Mesenteric fat pad (tissue), 1 donor: ENCODE measurements at places on chromosomes 4 and X.
A peak's percentile ranks its signal among the peaks of the same experiment; 100 is the strongest.

DNA sequence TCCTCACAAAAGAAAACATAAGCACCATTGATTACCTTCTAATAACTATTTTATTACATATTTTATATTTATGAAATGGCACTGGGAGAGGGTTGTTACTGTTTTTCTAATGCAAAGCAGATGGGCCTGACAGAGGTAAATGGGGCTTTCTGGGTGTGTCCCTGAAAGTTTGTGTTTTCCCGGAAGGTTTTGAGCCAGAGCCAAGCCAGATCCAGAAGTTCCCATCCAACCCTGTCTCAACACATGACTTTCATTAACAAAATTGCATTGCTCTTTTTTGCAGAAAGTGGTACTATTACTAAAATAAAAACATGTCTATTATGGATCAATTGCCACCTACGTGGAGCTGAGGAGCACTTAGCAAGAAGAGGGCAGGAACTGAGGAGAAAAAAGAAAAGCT, 181.3 kb downstream of the RAB28 start:
- DNase-seq = no peak

DNA sequence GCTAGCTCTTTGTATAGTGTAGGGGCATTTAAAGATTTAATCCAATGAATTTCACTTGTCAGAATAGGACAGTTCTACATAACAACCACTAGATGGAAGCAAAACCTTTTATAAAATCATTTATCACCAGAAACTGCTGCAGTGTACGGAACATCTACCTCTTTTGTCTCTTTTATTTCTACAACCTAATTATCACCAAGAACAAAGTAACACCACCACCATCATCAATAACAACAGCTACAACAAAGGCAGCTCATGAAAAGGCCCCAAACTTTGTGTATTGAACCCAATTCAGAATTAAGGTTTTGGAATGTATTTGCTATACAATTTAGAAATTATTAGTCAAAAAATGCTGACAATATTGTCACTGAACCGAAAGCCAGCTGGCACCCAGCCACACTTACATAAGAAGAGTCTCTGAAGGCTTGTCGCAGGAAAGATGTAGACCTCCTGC, 260.9 kb upstream of the RPS6KA3 start:
- DNase-seq = no peak

GRCh38 chr4:87932718-87933141, 42.8 kb upstream of the SPP1 start:
- DNase-seq = no peak

DNA sequence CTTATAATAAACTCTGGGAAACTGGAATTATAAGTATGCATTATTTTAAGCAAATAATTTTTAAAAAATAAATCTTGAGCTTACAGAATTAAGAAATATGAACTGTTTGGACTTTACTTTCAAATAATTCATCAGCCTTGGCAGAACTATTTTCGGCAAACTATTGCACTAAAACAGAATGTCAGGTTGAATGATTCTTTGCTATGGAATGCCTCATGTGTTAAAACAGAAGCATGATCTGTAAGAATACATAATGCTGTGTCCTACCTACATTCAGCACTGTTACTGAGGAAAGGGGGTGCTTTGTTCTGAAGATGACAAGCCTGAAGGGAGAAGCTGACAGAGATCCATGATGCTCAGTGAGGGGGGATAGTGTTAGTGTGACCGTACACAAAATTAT, 55.6 kb upstream of the EXOC1L start:
- no peak for DNase-seq

GRCh38 chrX:1451661-1452515, 821 bp downstream of the ASMTL start:
- peak; percentile 68 for DNase-seq

DNA sequence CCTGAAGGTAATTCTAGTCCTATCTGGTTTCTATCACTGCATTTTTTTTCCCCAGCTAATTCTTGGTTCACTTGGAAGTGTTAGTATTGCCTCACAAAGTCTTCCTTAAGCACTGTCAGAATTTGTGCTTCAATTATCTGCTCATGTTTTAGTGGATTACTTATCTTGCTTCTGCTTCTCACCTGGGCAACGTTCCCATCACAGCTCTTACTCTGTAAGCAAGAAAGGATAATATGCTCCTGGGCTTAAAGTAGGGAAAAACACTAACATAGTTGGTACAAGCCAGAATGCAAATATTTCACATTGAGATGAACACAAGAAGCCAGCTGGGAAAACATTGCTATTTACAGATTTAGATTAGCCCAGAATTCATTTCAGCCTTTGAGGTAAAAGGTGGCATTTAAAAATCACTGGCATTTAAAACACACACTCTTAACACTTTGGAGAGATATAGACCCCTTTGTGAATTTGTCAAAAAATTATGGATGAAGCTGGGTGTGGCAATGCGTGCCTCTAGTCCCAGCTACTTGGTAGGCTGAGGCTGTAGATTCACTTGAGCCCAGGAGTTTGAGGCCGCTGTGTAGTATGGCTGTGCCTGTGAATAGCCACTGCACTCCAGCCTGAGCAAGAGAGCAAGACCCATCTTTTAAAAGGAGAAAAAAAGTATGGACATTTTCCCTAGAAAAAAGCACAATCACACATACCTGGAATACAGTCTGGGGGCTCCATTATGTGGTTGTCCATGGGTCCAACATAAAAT, 6.6 kb upstream of the PTPN13 start:
- DNase-seq = no peak

- DNase-seq = no peak
Measured at GRCh38 chrX:132267392-132267791, 48.1 kb upstream of the RAP2C start.

DNA sequence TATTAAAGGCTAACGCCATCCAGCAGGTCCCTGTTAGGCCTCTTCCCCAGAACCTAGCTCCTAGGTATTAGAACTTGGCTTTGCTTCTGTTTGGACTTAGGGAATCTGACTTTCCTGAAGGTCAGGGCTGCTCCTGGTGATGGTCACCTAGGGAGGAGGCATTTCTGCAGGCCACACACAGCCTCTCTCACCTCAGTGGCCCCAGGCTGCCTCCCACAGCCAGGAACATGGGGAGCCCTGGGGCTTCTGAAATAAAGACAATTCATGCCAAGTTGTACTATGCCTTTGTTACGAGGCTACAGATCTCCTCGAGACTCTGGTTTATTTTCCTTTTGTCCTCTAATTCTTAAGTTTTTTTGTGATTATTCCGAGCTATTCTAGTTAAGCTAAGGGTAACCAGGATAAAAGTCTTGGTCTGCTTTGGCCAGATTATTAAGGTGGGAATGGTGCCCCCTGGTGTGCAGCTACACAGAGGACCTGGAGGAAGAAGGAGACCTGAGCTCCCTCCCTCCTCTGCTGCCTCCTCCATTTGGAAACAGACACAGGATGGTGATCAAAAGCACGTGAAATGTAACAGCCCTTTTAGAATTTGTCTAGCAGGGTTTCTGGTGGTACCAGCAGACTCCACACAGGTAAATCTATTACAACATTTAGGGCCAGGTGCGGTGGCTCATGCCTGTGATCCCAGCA, 131.0 kb downstream of the DCLK2 start:
- no peak for DNase-seq

GRCh38 chrX:104130808-104131207, 18.5 kb downstream of the ZCCHC18 start:
- no peak for DNase-seq

- no peak for DNase-seq
Measured at GRCh38 chr4:143023239-143023918, 161.3 kb upstream of the USP38 start.

DNA sequence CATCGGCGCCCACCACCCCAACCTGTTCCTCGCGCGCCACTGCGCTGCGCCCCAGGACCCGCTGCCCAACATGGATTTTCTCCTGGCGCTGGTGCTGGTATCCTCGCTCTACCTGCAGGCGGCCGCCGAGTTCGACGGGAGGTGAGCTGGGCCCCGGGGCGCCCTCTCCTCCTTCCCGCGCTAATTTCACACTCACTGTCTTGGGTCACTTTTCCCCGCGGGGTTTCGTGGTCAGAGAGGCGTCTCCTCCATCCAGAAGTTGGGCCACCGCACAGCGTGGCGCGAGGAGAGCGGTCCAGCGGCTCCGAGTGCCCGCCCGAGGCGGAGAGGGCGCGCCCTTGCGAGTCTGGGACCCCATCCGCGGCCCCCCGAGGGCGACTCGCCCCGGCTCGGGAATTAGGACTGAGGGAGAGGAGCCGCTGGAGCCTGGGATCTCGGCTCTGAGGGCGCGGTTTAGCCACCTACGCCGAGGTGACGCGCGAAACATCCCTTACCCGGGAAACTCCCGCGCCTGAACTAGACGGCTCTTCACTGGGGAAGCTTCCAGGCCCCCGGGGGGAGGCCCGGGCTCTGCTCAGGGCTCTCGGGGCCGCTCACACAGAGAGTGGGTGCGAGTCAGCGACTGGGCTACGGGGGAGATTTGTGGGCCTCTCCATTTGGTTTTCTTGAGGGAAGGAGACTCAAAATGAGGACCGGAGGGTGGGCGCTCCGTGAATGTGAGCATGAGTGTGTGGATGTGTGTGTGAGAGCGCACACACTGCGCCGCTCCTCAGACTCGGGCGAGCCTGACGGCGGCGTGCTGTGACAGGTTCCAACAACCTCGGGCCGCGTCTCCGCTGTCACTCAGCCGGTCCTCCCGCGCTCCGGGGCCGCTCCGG, 551 bp downstream of the NPNT start:
- DNase-seq = peak; percentile 90

DNA sequence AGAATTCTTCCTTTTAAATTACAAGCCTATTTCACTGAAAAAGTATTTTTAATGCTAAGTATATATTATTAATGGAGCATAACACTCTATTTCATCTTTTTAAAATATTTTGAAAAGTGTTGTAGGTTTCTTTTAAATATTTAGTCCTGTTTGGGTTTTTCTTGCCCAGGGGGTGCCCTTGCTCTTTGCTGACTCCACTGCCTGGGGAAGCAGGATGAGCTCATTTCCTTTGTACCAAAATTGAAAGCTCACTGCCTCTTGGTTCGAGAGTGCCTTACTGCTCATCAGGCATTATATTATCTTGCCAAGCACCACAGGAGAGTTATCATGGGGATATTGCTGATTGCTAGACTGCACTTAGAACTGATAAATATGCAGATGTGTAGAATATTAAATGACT, 819.2 kb downstream of the PCDH18 start:
- DNase-seq = no peak

GRCh38 chrX:49230500-49231232, 2.5 kb downstream of the CACNA1F start:
- no peak for DNase-seq

DNA sequence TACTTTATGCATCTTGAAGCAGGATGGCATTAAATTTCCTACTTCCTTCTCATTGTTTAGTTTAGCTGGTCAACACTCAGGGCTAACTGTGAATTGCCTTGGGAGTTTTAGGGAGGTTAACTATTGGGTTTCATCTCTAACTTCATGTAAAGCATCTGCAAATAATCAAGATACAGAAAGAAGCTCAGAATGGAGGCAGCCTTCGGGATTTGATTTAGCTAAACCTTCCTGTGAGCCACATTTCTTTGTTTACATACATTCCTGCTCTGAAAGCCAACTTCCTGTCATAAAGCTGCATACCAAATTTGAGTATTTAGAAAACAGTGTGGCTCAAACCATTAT, 131.7 kb upstream of the PCDH18 start:
- no peak for DNase-seq

DNA sequence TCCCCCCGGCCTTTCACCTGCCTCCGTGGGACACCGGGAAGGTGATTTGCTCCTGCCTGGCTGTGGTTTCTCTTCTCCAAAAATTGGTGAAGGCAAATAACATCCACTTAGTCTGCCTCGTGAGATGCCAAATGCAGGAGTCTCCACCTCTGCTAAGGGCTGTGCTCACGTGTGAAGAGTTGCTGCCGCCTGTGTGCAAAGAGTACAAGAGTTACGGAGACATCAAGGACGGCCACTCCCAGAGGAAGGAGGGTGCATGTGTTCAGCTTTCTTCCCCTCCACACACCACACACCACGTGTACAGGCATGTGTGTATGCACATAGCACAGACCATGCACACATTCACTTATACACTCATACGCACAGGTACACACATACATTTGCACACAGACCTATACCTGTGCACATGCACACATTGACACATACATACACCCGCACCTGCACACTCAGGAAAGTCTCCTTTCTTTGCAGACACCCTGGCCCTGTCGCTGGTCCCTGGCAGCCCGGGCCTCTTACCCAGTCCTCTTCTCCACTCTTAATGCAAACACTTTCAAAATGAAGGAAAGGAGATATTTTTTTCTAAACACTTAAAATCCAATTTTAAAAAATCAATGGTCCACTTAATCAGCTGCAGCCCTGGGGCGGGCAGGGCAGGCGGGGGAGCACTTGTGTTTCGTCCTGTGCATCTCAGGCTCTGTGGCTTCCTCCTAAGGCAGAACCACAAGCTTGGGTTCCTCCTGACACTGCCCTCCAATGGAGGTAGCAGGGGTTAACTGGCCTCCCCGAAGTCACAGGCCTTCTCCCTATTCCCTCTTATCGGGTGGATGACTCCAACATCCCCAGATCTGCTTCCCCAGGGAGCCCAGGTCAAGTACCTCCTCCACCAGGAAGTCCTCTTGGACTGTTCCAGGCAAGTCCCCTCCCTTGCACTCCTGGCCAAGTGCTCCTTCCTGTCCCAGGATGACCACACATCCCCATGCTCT, 103.0 kb downstream of the CPZ start:
- peak; percentile 69 for DNase-seq
